ENCODE measurements at places on chromosomes 3 and 15. TPM values are rescaled to one million over a fixed set of nuclear protein-coding genes. Genes with fewer than 3 reads are reported as not detected.

The HGD gene
- total RNA-seq: 83.5 TPM

GRCh38 chr3:124796477-124796876 is 66.2 kb downstream of the UMPS start:
- H3K4me1 ChIP-seq: peaks cover 20% of the 10 kb centered on the region
- no peak for DNase-seq
- no peak overlapping the region for H3K27ac ChIP-seq
- peaks cover 12% of the 10 kb centered on the region for H3K36me3 ChIP-seq

DNA sequence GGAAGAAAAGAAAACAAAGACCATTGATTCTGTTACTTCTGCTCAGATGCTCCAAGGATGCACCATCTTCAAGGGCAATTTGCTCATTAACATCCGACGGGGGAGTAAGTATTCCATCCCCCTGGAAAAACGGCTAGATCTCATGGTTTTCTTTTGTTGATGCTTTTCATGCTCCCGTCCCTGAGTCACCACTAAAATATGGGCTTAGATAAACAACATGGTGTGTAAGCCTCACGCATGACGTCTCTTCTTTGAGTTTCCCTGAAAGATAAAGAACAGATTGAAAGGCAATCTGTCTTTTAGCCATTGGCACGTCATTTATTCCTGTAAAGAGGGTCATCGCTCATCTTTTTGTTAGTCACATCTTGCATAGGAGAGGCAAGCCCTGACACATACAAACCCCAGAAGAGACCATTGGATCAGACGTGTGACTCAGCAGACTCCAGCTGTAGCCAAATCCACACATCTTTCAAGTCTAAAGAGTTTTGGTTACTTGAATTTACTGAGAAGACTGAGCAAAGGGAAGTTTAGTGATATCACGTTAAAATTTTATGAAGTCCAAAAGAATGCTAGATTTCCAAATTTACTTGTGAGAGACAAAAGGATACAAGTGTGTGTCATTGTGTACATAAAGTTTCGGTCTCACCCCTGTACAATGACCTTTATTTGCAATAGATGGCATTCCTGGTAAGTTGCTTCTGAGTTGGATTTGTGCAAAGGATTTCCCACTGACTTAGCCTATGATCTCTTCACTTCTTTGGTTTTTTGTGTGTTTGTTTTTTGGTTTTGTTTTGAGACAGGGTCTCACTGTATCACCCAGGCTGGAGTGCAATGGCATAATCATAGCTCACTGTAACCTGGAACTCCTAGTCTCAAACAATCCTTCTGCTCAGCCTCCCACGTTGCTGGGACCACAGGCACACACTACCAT is 110.5 kb downstream of the PGPEP1L start:
- no peaks in the 10 kb centered on the region for H3K27me3 ChIP-seq
- no peak for DNase-seq
- H3K4me3 ChIP-seq: no peak overlapping the region

- H3K27ac ChIP-seq: no peak overlapping the region
- H3K4me1 ChIP-seq: no peaks in the 10 kb centered on the region
- H3K4me3 ChIP-seq: no peak overlapping the region
- no peaks in the 10 kb centered on the region for H3K36me3 ChIP-seq
- H3K27me3 ChIP-seq: no peaks in the 10 kb centered on the region
These were observed 166.6 kb downstream of the NR1D2 start for GRCh38 chr3:24111711-24112110.
